ENCODE measurements at places on chromosomes 12 and 14.

DNA sequence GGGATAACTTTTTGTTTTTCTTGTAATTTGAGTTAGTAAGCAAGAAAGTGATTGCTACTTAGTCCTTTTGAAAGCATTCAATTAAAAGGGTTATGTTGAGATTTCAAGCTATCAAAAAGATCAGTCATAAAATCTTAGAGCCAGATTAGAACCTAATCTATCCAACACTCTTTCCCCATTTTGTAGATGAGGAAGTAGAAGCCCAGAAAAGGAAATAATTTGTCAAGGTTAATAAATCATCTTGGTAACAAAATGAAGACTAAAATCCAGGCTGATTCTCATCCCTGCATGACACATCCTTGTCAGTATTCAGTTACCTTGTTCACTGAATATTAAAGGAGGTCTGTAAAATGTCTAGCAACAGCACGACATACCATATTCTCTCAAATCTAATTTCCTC lies 26.5 kb downstream of the PPP1R13B start:
- DNase-seq, result no peak

DNA sequence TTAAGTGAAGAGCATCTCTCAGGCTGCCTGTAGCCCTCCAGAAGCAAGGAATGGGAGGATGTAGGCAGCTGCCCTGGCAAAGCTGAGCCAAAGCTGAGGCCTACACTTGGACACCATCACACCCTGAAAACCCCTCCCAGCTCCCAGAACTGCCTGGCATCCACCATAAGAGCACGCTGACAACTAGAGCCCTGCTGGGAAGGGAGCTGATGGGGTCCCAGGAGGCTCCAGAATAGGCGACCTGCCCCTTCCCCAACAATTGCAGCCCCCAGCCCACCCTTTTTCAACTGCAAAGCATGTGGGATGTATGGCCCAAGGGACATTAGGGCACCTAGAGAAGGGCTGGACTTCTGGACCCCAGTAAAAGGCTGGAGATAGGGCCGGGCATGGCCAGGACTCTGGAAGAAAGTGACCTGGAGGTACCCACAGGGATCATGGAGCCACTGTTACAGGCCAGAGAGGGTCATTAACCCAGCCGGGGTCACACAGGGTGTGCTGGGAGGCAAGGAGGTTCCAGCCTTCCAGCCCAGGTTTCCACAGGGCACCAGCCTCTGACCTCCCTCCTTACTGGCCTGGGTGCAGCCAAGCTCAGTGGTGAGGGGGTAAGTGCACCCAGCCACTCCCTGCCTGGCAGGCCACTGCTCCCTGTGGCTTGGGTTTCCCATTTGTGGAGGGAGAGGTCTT lies 27.8 kb downstream of the FAM222A start:
- no peak for DNase-seq

GRCh38 chr14:32311294-32312009 lies 17.6 kb upstream of the AKAP6 start:
- peak; percentile 61 for DNase-seq

DNA sequence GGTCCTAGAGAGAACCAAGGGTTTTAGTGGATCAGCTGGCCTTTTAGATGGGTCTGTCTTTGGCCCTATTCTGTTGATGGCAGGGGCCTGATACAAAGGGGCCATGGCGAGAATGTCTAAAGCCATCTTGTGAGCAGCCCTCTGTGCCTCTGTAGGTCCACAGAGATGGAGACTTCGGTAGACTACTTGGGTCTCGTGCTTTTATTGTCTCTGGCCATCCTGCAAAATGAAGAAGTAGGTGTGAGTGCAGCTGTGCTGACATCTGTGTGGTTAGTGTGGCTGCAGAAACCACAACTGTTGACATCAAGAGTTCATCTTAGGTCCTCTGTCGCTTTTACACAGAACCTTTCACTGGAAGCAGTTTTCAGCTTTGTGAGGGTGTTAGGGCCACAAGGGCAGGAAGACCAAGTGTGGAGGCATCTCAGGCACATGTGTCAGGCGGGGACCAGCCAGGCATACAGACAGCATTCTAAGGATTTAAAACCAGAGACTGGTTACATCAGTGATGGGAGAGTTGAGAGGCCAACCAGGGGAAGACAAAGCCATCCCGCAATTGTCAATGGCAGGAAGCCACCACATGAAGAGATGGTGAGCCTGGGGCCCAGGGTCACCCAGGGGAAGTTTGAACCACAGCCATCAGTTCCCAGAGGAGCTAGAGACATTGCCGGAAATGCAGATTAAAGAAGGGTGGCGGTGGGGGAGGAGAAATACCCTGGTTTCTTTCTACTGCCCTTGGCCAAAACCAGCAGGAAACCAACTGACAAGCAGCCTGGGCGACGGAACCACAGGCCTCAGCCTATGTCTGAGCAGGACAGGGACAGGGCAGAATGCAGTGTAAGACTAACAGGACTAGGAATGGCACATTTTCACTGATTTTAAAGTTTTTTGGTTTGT lies 13.0 kb upstream of the TPCN1 start:
- DNase-seq, result no peak

- DNase-seq, result peak; percentile 30
Measured at GRCh38 chr12:101564912-101565311, 29.9 kb upstream of the MYBPC1 start.

GRCh38 chr14:32934881-32935633 lies 3.6 kb upstream of the NPAS3 start:
- no peak for DNase-seq

GRCh38 chr12:69906411-69907216 lies 81.6 kb downstream of the MYRFL start:
- DNase-seq, result no peak

DNA sequence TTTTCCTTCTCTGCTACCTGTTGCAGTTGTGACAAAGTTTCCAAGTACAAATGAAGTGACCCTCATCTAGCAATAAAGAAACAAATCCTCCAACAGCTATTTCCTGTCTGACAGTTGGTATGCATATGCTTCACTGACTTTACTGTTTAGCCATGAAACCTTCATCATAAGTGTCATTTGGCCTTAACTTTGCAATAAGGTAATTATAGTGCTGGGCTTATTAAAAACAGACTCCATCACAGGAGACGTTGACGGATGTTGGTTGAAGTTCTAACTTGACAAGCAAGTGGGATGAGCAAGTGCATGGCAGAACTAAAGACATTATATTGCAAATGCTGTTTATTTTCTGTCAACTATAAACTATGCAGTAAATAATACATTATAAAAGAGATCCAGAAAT lies 425.2 kb downstream of the RPS29 start:
- DNase-seq, result no peak

DNA sequence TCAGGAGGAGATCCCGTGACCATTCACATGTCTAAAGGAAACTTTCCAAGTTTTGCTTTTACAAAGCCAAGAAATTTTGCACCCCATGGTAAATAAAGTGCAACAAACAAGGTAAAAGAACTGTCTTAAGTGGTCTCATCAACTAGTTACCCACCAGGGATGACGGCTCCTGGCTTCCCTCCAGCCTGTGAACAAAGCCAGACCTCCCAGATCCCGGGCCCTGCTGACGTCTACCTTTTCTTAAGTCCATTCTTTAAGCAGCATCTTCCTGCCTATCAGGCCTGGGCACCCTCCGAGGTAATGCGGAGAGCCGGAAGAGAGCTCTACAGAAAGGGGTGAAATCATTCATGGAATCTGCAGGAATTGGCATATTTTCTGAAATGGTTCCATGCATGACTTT lies 58.0 kb upstream of the DAAM1 start:
- DNase-seq, result no peak

GRCh38 chr14:51396222-51396815 lies 156.3 kb downstream of the TMX1 start:
- no peak for DNase-seq

DNA sequence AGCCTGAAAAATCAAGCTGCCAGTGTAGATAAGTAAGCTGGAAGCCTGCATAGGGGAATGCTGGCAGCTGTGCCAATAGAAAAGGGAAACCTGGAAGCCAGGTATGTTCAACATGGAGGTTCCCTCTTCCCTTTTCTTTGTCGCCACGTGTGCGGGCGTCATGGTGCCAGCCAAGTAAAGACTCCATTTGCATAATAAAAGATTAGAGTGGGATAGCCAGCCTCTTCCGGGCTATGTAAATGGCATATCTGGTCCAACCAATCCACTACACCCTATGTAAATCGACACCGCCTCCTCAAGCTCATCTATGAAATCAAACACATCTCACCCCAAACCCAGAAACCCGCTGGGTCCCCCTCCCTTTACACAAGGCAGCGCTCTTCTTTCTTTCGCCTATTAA lies 5.6 kb upstream of the ADGRD1 start:
- DNase-seq, result no peak

GRCh38 chr12:109763201-109763841 lies 49.7 kb downstream of the FAM222A start:
- peak; percentile 16 for DNase-seq

- DNase-seq, result no peak
Measured at GRCh38 chr14:101124815-101125214, 221.3 kb upstream of the RTL1 start.

- DNase-seq, result no peak
Measured at GRCh38 chr12:127711108-127711507, 555.9 kb upstream of the TMEM132C start.

DNA sequence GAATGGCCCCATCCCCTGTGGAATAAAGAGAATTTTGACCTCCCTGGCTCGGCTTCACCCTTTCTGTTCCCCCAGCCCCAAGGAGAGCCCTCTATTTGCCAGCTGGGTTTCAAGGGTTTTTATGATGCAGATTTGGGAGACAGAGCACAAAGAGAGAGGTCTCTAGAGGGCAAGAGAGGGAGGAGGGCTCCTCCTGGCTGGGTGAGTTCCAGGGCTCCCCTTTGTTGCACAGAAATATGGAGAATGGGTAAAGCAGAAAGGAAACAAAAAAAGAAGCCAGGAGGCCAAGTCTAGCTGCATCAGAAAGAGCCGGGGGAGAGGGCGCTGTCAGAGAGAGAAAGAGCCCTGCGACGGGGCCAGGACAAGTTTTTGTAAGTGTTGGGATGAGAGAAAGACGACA lies 319.6 kb upstream of the RTL1 start:
- DNase-seq, result no peak

GRCh38 chr14:59342516-59343484 lies 122.4 kb downstream of the GPR135 start:
- DNase-seq, result no peak

DNA sequence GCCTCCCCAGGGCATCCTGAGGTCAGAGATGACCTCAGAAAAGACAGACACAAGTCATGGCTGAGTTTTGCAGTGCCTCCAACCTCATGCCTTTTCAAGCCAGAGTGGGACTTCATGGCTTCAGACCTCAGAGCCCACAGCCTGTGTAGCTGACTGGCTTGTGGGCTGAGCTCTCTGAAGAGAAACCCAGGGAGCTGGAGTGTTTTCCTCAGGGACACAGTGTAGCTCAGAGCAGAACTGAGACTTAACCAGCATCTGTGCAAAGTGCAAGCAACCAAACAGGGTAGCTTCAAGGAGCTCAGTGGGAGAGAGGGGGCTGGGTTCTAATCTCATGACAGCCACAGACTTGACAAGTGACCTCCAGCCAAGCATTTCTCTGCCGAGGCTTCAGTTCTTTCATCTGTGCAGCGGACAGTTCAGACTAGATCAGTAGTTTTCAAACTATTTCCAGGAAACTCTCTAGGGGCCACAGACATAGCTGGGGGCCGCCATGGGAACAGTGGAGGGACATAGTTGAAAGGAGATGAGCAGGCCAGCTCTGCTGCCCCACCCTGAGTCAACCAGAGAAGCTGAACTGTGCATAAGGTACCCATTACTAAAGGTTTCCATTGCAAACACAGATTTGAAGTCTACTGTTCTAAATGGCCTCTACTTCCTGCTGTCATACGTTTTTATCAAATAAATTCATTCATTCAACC lies 80.0 kb downstream of the LGMN start:
- DNase-seq, result no peak

DNA sequence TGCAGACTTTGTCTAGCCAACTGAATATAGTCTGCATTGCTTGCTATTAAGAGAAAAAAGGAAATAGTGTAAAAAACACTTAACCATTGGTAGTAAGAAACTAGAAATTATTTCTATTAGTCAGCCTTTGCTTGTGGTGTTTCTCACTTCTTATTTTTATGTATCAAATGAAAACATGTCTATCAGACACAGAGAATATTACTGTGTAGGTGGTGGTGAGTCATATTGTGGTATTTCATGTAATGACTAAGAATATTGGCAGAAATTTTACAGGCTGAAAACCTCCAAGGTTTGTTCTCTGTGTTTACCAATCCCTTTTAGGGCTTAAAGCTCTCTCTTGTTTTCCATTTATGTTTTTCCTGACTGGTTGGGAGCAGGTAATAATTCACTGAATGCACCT lies 87.2 kb downstream of the DAAM1 start:
- peak; percentile 64 for DNase-seq

- DNase-seq, result no peak
Measured at GRCh38 chr12:111228916-111229666, 139.8 kb downstream of the PHETA1 start.
